ENCODE measurements at places on chromosomes 11 and 22.
A peak's percentile ranks its signal among the peaks of the same experiment; 100 is the strongest.

GRCh38 chr11:45089676-45090499, 56.6 kb upstream of the PRDM11 start:
- DNase-seq, result no peak

GRCh38 chr22:25452116-25452700, 112.3 kb upstream of the GRK3 start:
- DNase-seq, result no peak

GRCh38 chr11:35404388-35404775, 15.0 kb downstream of the SLC1A2 start:
- DNase-seq, result peak; percentile 33

DNA sequence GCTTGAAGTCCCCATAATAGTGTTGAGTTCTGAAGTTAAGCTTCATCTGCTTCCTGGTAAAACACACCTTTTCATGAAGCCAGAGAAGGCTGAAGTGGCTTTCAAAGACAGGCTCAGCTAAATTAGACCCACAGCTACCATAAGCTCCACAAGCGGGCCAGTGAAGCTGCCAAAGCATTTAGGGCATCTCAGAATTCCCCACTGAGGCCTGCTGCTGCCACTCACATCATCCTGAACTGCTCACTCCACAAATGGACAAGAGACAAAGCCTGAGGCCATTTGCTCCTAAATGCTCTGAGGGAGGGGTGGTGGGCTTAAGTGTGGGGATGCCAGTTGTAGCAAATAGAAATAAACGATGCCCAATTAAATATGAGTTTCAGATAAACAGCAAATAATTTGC, 14.6 kb downstream of the CCDC83 start:
- no peak for DNase-seq

- DNase-seq, result no peak
Observed at GRCh38 chr11:76090174-76090573, 116.1 kb downstream of the WNT11 start.

DNA sequence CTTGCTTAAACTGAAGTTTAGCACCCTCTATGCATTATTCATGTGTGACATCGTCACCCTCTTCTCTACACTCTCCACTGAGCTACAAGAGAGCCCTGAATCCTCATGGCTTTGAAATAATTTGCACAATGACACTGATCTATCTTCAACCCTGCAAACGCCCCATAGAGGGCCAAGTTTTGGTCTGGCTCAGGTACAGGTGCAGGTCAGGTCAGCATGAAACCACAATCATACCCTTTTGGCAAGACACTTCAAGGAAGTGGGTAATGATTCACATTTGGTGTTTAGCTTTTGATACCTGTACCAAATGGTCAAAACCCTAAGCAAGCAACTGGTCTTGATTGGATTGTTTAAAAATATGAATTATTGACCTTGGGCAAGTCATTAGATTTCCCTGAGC, 122.2 kb upstream of the CADM1 start:
- DNase-seq, result no peak

- no peak for DNase-seq
Observed at GRCh38 chr22:42760806-42761565, 40.3 kb upstream of the A4GALT start.

GRCh38 chr22:39481054-39481453, 21.0 kb upstream of the MIEF1 start:
- no peak for DNase-seq

DNA sequence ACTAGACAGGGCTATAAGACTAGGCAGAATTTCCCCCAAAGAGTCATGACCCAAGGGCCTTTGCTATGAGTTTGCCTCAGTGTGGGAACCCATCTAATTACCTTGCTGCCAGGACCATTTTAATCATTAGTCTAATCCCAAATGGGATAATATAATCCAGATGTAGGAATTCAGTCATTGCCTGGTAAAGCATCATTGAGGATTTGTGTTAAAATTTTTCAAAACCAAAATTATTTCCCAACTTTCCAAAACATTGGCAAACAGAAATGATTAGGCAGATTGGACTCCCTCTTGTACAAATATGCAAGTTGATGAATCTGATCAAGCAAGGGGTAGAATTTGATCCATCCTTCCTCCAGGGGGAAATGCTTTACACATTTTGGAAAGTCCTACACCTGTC, 16.2 kb upstream of the MMP13 start:
- DNase-seq, result no peak

DNA sequence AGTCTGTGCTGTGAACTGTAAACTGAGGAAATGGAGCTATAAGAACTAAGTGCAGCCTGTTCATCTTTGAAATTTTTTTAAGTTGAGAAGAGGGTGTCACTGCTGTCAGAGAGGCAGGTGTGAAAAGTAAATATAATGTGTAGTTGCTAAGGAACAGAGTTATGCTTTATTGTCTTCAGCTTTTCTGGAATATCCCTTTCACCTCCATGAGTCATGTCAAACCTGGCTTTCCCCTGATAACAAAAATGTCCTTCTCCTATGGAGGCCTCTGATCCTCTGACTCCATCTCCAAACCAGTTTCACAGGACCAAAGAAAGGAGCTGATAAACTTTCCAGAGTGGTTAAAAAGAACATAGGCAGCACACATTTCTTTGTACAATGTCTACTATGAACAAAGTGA, 12.8 kb upstream of the MUC15 start:
- DNase-seq, result no peak

GRCh38 chr11:44010789-44011251, 37.0 kb upstream of the ACCSL start:
- no peak for DNase-seq

GRCh38 chr11:35618497-35619115, 346 bp downstream of the FJX1 start:
- peak; percentile 79 for DNase-seq

- DNase-seq, result no peak
Observed at GRCh38 chr11:114259124-114259526, 37.1 kb upstream of the NNMT start.

- DNase-seq, result no peak
Observed at GRCh38 chr22:23632178-23632577, at the start of gene DRICH1. Gene DRICH1 (minus strand): TSS chr22:23632321. CDS start chr22:23632023, 298 bp downstream.

GRCh38 chr11:88555018-88555828, 217.7 kb upstream of the CTSC start:
- no peak for DNase-seq

GRCh38 chr11:11732116-11732515, 109.7 kb upstream of the USP47 start:
- no peak for DNase-seq

GRCh38 chr22:44971651-44972362, 38.0 kb downstream of the PHF21B start:
- DNase-seq, result no peak

GRCh38 chr22:49369726-49370626, 457.7 kb downstream of the BRD1 start:
- DNase-seq, result no peak

DNA sequence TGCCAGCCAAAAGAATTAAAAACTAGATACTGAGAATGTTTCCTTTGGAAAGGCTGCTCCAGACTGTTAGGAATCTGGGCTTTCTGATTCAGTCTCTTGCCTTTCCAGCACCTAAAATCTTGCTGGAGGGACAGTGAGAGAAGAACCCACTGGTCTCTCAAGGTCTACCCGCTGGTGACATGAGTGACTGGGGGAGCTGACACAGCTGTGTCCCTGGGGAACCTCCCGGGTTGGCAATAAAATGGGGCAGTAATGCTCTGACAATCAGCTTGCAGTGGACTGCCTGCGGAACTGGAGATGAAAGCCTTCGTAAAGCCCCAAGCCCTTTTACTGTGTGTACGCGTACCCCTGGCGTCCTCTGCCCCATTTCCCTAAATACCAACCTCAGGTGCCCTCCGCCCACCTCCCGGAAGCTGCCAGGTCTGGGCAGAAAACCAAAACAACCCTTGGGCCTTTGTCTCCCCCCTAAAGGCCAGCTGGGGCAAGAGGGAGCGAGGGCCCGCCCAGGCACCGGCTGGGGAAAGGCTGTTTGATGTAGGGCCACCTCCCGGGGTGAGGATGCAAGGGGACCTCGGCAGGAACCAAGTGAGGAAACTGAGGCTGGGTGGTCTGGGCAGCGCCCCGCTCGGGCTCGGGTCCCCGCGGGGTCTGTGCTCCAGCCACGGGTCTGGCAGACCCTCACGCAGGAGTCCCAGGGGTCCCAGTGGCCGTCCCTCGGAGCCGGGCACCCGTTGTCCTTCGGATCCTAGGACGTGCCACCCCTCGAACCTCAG, 741 bp downstream of the CARS1 start:
- DNase-seq, result no peak

GRCh38 chr11:104394508-104394907, 230.6 kb upstream of the PDGFD start:
- DNase-seq, result no peak

DNA sequence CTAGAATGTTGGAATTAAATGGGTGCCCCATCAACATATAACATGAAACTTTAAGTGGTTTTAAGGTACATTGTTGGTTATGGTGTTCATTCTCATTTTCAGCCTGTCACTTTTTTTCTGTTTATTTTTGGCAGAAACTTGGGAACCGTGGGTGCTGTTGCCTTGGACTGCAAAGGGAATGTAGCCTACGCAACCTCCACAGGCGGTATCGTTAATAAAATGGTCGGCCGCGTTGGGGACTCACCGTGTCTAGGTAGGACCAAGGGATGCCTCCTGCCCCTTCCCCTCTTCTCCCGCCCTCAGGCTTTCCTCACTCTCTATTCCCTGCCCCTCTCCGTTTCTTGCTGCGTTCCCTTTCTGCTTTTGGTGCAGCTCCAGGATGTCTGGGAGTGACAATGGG, 29.8 kb upstream of the SCGB1A1 start:
- no peak for DNase-seq

DNA sequence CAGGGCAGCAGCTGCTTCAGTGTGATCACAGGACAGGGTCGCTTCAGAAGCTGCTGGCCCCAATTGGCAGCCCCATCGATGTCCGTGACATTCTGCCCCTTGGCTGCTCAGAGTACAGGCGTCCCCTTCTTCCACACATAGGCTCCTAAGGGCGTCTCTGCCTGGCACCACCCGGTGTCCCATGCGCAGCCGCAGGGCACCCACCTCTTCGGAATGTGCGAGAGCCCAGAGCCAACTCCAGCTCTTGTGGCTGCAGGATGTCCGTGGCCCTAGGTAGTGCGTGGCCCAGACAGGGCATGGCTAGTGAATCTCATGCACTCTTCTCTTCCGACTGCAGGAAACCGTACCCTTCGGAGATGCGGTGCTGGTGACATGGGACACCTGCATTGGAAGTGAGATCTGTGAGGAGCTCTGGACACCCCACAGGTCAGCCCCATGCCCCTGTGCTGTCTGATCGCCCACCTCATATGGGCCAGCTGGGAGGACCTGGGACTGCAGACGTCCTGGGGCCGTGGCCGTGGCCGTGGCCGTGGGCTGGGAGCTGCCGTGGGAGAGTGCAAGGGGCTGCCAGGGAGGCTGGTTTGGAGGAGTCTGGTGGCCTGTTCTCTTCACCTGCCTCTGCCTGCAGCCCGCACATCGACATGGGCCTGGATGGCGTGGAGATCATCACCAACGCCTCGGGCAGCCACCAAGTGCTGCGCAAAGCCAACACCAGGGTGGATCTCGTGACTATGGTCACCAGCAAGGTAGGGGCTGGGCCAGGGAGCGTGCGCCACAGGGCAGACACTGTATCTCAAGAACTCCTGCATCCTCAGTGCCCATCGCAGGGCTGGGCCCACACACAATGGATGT, 20.2 kb downstream of the NADSYN1 start:
- DNase-seq, result no peak

GRCh38 chr11:109390752-109391151, 31.2 kb upstream of the C11orf87 start:
- DNase-seq, result no peak

- DNase-seq, result no peak
Observed at GRCh38 chr11:107139396-107139795, 121.1 kb upstream of the GUCY1A2 start.

GRCh38 chr22:40813912-40814315, 5.2 kb downstream of the SLC25A17 start:
- DNase-seq, result no peak

DNA sequence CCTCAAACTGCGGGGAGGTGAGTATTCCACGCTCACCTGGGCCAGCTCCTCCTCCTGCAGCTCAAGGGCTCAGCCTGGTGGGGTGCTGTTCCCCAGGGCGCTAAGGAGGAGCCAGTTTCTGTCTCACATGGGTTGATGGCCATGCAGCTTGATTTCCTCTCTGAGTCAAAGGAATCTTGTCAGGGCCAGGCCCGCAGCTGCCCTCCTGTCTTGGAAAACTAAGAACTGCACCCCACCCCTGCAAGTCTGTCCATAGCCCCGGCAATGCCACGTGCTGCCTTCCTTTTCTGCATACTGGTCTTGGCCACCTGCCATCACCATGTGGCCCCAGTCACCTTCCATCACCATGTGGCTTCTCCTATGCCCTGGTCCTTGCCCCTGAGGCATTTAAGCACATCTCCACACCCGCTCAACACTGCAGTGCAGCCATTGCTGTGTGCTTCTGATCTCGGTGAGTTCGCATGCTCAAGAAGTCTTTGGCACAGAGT, 35.2 kb upstream of the CLDN5 start:
- no peak for DNase-seq

DNA sequence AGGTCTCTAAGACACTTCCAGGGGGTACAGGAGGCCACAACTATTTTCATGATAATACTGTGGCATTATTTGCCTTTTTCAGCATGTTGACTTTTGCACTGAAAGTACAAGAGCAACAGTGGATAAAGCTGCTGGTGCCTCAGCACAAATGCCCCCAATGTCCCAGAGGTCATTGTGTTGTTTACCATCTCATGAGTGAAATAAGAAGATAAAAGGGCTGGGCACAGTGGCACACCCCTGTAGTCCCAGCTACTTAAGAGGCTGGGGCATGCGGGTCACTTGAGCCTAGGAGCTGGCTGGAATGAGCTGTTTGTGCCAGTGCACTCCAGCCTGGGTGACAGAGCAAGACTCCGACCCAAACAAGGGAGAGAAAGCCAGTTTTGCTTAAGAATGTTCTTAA, 72.6 kb upstream of the RAB1B start:
- no peak for DNase-seq

DNA sequence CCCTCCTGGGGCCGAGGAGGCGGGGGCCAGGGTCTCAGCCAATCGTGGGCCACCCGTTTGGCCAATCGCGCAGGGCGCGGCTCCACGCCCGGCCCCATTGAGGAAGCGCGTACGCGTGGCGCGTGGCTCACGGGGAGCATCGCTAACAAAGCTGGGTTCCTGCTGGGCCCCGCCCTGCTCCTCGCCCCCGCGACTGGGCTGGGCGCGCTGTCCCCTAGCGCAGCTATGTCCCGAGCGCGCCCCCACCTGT, 614 bp upstream of the ASCL2 start:
- DNase-seq, result no peak

GRCh38 chr22:36086170-36086490, 57.5 kb upstream of the RBFOX2 start:
- no peak for DNase-seq

- DNase-seq, result no peak
Observed at GRCh38 chr11:11636671-11637070, 14.9 kb upstream of the GALNT18 start.

DNA sequence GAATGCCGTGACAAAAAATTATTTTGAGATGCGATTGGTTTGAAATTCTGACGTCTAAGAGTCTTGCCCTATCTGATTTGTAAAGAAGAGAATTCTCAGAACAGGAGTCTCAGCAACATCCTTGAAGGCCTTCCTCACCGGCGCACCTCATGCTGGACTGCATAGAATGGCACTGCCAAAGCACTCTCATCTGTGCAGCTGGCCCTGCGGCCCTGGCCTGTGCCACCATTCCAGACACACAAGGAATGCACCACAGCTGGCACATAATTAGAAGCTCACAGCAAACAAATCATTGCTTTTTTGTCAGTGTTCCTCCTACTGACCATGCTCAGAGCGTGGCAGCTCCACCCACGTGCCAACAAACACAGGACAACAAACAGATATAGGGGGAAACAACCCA, 166.0 kb downstream of the KIRREL3 start:
- no peak for DNase-seq
